Glutamatergic neuron (in vitro differentiated cells): ENCODE measurements at places on chromosomes 16 and 17.
A peak's percentile ranks its signal among the peaks of the same experiment; 100 is the strongest.

DNA sequence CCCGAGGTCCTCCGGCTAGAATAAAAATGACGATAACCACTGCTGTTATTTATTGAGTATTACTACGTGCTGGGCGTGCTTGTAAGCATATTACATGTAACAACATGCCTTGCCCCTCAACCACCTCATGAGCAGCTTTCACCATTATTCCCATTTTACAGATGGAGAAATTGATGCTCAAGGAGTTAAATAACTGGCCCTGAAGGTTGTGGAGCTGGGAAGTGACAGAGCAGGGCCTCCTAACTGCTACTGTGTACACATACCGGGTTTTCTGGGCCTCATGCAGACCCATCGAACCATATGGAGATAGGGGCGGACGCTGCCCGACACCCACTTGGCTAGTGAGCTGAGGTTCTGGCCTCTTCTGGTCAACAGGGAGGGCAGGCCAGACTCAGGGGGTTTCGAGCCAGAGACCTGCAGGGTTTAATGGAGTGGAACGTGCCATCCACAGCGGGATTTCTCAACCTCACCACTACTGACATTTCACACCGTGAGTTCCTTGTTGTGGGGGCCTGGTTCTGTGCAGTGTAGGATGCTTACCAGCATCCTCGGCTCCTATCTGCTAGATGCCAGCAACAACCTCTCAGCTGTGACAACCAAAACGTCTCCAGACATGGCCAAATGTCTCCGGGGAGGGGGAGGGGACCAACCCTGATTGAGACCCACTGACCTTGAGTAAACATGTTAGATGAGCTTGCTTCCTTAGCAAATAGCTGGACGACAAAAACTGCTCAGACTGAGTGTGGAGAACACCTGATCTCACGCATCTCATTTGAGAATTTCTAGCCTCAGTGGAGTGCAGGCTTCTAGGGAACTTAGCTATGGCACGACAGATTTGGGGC is 432.0 kb downstream of the SLC39A11 start:
- DNase-seq = no peak

DNA sequence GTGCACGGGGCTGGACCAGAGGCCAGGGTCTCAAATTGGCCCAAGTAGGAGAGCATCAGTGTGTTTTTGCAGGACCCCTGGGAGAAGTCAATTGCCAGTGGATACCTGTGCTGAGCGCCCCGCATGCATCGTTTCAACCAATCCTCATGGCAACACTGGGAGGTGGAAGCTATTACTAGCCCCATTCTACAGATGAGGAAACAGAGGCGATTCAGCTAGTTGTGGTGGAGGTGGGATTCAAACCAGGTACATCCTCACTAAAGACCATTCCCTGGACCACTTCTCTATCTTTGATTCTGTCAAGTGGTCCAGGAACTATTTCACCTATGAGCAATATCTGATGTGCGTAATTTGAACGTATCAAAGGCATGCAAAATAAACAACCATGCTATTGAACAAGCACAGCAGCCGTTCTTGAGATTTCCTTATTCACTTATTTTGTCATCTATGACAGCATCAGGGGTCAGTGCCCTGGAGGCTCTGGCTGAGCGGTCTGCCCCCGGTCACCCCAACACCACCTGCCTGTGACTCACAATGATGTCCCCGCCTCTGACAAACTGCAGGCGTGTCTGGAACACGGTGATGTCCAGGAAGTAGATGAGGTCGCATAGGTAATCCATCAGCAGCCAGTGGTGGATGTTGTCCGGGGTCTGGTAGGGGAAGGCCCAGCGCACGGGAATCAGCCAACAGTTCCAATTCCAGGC is 54.0 kb downstream of the CNGB1 start:
- DNase-seq = no peak

DNA sequence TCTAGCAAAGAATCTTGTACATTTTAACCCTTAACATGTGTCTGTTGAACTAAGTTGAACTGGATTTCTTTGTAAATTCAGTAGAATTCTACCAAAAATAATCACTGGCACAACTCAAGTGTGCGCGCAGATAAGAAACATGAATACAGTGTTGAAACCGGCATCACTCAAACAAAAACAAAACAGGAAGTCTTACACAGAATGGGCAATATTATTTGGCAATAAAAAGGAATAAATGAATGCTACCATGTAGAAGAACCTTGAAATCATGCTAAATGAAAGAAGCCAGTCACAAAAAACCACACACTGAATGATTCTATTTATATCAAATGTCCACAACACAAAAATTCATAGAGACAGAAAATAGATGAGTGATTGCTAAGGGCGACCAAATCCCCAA is 102.9 kb upstream of the ZFHX3 start:
- DNase-seq = no peak

DNA sequence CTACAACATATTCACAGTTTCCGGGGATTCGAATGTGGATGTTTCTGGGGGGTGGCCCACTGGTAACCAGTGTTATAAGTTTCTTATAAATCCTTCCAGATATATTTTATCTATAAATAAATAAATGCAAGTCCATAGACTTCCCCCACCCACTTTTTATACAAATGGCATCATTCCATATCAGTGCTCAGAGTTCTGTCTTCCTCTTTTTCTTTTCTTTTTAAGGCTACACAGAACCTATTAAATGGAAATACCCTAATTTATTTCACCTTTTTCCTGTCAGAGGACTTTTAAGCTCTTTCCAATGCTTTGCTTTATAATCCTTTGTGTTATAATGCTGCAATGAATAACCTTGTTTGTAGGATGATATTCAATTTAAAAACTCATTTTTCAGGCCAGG is 3.8 kb downstream of the LGALS9 start:
- DNase-seq = no peak

DNA sequence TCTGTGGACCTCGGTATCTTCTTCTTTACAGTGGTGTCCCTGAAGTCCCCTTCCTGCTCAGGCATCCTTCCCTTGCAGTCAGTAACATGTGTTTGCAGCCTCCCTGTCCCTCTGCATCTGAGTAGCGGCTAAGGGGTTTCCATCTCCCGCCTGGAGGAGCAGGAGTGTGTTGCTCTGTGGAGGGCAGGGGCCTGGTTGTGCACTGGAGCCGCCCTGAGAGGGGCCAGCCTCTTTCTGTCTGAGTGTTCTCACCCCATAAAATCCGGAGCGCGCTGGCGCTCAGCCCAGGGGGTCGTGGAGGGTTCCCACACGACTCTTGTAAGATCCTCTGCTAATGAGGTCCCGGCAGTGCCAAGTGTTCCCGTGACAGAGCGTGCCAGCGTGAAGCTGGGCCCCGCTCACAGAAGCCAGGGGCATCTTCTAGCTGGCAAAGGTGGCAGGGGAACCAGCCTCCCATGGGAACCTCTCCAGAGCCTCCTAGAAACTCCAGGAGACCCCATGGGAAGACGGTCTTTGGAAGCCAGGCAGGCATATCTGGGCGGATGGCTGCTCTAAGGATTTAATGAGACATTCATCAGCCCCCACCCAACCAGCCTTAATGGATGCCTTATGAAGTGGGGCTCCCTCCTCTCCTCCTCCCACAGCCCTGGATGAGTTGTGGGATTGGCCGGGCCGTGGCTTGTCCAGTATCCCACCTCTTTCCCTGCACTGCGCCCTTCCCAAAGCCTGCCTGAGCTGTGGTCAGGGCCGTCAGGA is 91.4 kb upstream of the GSE1 start:
- no peak for DNase-seq

- no peak for DNase-seq
Measured at GRCh38 chr17:45050481-45051059, 862 bp downstream of the DCAKD start.

GRCh38 chr17:4948166-4948930 is at the start of gene PFN1:
TSS of gene PFN1 (minus strand) at chr17:4948530. CDS start at chr17:4948394, 136 bp downstream.
- peak; percentile 84 for DNase-seq

DNA sequence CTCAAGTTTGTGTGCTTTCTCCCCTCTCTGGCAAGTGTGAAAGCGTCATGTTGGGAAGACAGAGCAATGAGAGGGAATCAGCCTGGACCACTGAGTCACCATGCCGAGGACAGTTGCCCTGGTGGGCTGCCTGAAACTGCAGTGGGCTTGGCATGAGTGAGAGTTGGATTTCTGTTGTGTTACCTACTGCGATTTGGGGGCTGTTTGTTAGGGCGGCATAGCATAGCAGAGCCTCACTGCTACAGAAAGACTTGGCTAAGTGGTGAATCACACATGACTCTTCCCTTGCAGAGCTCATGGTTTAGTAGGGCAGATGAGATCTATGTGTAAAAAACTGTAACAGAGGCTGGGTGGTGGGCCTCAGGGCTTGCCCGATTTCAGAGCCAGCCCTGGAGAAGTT is 324.6 kb downstream of the C16orf95 start:
- peak; percentile 1 for DNase-seq

DNA sequence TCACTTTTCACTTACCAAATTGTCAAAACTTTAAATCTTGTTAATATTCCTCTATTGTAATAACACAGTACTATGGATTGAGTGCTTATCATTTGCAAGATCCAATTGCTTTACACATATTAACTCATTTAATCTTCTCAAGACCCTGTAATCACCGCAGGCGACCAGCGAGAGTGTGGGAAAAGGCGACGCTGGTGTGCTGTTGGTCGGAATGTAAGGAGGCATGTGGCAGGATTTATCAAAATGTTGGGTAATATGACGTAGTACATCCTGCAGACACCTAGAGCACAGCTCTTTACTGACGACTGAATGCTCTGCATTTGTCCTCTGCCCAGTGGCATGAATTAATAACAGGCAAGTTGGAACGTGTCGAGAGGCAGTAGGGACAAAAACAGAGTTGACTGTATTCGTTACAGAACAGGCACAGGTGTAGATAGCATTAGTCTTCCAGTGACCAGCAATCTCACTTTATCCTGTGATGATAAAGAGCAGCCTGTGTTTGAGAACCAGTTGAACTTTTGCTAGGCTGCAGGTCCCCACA is 80.3 kb downstream of the TNRC6C start:
- no peak for DNase-seq

DNA sequence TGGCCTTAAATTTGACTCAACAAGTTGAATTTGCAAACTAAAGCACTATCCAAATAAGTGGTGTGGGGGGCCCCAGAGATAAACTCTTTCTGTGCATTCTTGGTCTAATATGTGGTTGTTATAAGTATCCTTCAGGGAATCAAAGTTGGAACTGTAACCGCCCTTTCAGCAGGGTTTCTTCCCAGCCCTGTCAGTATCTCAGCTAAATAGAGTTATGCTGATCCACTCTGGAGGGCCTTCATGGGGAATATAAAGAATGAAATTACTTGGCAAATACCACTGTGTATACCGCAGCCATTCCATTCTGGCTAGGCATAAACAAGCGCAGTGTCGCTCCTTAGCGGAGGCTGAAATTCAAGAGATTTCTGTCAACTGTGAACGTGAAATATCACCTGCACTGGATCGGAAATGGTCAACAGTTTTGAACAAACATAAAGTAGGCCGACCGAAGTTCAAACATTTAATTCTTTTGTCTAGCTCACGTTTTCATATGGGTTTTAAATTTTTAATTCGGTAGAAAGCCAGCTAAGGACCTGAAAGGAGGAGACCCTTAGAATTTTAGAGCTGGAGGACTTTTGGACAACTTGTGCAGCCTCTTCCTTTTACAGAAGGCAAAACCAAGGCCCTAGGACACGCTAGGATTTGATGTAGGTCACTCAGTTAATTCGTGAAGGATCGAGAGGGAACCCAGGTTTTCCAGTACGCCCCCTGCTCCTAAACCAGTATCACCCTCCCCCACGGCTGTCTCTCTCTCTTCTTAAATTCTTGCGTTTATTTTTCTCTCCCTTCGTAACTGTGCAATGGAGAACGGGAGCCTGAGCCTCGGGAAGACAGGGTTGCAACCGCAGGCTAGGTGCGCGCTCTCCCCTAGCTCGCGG is 74.7 kb downstream of the CHD9 start:
- DNase-seq = no peak

GRCh38 chr16:2495041-2495440 is 18.7 kb upstream of the ATP6V0C start:
- no peak for DNase-seq

- DNase-seq = no peak
Measured at GRCh38 chr16:30187971-30188561, 4.7 kb downstream of the CORO1A start.

- DNase-seq = no peak
Measured at GRCh38 chr16:1863681-1864460, 8.1 kb downstream of the MEIOB start.

GRCh38 chr17:65627891-65628643 is 66.6 kb upstream of the AXIN2 start:
- no peak for DNase-seq

- no peak for DNase-seq
Measured at GRCh38 chr17:3966720-3967363, 2.6 kb upstream of the ATP2A3 start.

DNA sequence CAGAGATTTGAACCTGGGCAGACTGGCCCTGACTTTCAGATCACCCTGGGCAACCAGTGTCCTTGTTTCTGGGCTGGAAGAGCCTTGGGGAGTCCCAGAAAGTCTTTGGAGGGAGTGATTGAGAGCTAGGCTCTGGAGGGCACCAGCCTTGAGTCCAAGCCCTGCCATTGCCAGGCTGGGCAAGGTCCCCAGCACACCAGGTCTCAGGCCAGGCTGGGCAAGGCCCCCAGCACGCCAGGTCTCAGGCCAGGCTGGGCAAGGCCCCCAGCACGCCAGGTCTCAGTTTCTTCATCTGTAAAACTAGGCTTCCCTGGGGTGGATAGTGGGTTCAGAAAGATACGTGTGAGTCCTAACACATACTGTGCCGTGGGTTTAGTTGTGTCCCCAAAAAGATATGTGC is 135.0 kb downstream of the IRF8 start:
- DNase-seq = no peak

DNA sequence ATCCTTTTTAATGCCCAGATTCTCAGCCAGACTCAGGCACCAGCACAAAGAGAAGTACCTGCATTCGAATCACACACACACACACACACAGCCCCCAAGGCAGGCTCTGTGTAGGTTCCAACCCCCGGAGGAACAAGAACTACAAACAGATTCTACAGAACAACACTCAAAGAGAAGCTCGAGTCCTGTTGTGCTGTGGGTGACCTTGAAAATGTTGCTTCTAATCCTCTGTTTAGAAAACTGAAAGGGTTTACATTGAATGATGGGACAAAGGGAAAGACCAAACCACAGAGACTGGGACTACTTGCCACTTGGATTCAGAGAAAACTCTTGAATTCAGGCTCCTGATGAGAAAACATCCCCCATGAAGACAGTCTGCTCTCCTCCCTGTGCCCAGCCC is 568.8 kb upstream of the C16orf82 start:
- DNase-seq = no peak

- DNase-seq = no peak
Measured at GRCh38 chr17:59491353-59492090, 73.9 kb upstream of the DHX40 start.

GRCh38 chr17:9922012-9922848 is 17.2 kb upstream of the RCVRN start:
- no peak for DNase-seq

DNA sequence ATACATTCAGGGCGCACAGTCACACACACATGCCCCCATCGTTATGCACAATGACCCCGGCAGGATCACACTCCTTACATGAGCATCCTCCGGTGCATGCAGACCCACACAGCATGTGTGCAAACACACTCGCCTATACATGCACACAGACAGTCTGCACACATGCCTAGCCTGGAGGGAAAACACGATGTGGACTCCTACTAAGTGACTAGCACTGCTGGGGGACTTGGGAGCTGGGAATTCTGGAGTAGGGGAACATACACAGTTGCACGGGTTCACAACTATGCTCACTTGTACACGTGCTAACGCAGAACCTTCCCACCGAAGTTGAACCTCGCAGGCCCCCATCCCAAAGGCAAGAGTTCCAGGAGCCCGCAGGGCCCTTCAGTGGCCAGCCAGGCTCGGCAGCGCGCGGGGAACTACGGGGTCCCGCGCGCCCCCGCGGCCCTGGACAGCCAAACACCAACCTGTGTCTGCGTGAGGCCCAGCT is 2.0 kb downstream of the DLX3 start:
- no peak for DNase-seq

GRCh38 chr17:14135906-14136590 is 66.7 kb downstream of the COX10 start:
- DNase-seq = no peak
